ENCODE measurements at places on chromosomes 1 and 21. TPM values are rescaled to one million over a fixed set of nuclear protein-coding genes. Genes with fewer than 3 reads are reported as not detected.

The TEKT2 gene
- total RNA-seq: not detected

The KCNE1 gene
- total RNA-seq: 2.1 TPM

The OR10J1 gene
- not detected for total RNA-seq

GRCh38 chr1:245876586-245876985 lies 630.5 kb downstream of the SMYD3 start:
- no peak for DNase-seq

DNA sequence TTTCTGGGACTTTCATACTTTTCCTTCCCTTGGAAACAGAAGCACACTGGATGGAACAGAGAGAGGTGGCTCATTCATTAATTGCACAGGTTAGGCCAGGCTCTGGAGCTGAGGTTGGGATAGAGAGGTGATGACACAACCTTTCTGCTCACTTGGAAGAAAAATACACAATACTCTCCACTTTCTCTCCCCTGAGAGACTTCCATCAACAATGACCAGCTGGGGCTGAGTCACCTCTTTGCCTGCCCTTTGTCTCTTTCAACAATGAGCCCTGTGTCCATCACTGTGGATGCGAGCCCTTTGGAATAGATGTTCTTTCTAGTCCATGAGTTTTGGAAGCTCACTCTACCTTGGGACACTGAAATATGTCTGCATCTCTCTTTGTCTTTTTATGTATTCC lies 43.1 kb downstream of the ATP2B4 start:
- no peak for DNase-seq

DNA sequence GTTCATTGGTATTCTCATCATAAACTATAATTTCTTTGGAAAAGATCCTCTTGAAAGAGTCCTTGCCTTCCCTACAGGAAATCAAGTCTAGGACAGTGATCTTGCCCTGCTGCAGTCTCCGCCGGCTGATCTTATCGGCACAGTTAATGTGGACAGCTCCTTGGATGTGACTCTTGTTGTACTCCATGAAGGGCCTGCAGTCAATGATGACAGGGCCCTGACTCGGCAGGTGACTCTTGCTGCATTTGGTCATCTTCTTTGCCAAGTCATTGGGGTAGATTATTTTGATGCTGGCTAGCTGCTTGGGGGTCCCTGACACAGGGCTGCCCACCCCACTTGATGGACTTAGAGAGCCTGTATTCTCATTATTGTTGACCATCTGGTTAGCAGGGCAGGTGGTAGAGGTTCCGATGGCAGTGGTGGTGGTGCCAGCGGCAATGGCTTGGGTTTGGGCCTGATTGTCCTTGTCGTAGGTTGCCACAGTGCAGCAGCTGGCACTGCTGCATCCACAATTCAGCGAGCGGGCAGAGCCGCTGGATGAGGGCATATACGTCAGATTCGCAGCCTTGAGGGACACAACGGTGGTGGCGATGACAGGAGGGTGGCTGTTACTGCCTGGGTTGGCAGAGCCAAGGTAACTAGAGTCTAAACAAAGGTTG lies 2.7 kb downstream of the DUSP10 start:
- DNase-seq: no peak

- no peak for DNase-seq
Measured at GRCh38 chr1:116376729-116377086, 3.7 kb downstream of the ATP1A1 start.

- no peak for DNase-seq
Measured at GRCh38 chr1:52706941-52707926, 9.1 kb upstream of the COA7 start.

DNA sequence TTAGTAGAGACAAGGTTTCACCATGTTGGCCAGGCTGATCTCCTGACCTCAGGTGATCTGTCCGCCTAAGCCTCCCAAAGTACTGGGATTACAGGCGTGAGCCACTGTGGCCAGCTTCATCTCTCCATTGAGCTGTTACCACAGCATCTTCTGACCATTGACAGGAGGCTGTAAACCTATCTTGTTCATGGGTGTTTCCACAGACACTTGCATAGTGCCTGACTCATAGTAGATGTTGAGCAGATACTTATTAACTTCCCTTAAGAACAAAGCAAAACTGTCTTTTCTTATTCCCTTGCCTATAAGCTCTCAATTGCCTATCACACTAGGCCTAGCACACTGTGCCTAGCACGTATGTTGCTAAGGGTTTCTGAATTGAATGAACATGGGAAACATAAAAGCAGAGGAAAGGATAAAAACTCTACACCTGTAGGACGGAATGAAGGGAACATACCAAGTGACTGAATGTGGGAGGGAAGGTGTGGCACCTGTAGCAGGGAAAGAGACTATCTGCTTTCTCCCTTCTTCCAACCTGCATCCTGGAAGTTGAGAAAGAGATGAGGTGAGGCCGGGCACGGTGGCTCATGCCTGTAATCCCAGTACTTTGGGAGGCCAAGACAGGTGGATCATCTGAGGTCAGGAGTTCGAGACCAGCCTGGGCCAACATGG lies 1.2 kb upstream of the C1orf54 start:
- no peak for DNase-seq

DNA sequence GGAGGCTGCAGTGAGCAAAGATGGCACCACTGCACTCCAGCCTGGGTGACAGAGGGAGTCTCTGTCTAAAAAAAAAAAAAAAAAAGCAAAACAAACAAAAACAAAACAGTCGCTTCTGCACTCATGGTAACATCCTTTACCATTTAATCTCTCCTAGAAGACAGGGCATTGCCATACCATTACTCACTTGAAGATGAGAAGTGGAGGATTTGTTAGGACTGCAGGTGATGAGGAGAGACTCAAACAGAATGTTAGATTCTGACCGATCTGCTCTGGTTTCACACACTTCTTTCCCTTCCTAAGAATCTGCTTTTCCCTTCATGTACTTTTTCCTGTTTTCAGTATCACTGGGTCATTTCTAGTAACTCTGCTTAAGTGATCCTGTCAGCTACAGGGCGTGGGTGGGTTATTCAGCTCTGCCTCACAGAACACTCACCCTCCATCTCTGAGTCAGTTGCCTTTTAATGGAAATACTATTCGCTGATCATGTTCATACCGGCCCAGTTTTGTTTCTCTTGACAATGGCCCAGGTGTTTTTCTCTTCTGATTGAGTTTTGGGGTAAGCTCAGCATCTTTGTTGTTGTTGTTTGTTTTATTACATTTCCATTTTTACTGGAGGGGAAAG lies 148.0 kb upstream of the ERG start:
- no peak for DNase-seq

DNA sequence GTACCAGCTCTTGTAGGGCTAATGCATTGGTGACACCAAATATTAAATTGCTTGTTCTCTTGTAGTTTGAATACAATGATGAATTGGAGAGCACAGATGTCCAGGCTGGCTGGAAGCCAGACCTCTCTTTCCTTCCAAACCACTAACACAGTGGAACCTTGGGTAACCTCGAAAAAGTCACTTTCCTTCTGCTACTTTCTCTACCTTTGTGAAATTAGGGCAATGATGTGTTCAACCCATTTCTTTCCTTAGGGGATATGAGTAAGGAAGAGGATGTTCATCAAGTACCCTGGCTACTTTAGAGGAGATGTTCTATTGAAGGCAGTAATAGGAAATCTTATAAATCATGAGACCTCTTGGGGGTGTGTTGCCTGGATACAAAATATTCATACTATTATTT lies 55.7 kb downstream of the XCL2 start:
- peak; percentile 56 for DNase-seq

- DNase-seq: no peak
Measured at GRCh38 chr1:29062157-29062942, 61.4 kb downstream of the TMEM200B start.
